ENCODE measurements at places on chromosomes 7 and 10.

DNA sequence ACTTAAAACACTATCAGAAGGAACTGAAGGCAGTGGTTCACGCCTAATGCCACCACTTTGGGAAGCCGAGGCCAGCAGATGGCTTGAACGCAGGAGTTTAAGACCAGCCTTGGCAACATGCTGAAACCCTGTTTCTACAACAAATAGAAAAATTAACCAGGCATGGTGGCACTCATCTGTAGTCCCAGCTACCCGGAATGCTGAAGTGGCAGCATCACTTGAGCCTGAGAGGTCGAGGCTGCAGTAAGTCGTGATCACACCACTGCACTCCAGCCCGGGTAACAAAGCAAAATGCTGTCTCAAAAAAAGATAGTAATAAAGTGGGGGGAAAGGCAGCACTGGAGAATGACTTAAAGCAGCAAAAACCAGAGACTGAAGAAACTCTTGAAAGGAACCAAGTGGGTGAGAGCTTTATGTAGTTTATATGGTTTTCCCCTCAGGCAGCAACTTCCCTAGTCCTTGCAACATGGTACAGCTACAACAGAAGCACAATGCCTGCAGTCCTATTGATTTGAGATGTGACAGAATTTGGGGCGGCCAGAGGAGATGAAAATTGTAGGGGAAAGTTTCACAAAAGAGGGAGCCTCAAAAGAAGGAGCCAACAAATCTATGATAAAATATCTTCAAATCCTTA lies 38.1 kb downstream of the GDI2 start:
- no peak for DNase-seq

- DNase-seq = no peak
Measured at GRCh38 chr7:34756691-34757090, 98.7 kb downstream of the NPSR1 start.

DNA sequence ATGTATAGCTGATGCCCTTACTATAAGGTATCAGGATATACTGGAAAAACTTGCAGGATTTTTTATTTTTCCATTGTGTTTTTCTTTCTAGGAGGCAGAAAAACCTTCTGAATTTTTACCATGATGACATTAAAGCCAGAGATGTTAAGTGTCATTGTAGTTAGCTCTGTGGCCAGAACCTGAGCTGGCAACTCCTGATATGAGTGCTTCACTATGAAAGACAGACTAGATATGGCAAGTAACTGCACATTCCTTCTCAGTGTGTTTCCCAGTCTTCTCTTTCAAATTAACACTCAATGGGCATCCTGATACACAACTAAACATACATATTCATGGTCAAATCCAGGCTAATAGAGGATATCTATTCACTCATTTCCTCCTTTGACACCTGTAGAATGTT lies 166.2 kb downstream of the CTTNBP2 start:
- no peak for DNase-seq

DNA sequence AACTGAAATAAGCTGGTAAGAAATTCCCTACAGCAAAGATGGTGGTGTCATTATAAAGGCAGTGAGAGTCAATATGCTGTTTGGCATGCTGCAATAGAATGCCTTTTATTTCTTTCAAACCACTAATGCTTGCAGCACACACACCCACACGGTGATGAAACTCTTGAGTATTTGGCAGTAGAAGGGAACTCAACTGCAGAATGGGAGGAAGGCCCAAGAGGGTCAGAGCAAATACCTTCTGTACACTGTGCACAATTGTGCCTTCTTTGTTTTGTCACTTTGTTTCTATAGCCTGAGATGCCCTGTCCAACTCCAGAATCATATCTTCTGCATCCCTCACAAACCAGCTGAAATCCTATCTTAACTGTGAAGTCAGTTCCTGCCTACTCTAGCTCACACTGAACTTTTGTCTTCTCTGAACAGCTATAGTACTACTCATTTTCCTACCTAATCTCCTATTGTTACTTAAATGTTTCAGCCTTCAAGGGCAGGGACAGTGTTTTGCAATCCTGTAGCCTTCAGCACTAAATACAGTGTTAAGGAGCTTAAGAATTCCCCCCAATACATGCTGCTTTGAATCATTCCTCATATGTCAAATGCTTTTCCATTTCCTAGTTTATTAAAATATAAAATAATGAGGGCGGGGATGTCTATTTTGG lies 22.2 kb downstream of the MMS19 start:
- peak; percentile 65 for DNase-seq

Data from foreskin fibroblast (primary cell).